ENCODE measurements at places on chromosomes 5 and 9.

- DNase-seq = no peak
These were observed 50.1 kb upstream of the ZNF608 start for GRCh38 chr5:124796495-124796894.

DNA sequence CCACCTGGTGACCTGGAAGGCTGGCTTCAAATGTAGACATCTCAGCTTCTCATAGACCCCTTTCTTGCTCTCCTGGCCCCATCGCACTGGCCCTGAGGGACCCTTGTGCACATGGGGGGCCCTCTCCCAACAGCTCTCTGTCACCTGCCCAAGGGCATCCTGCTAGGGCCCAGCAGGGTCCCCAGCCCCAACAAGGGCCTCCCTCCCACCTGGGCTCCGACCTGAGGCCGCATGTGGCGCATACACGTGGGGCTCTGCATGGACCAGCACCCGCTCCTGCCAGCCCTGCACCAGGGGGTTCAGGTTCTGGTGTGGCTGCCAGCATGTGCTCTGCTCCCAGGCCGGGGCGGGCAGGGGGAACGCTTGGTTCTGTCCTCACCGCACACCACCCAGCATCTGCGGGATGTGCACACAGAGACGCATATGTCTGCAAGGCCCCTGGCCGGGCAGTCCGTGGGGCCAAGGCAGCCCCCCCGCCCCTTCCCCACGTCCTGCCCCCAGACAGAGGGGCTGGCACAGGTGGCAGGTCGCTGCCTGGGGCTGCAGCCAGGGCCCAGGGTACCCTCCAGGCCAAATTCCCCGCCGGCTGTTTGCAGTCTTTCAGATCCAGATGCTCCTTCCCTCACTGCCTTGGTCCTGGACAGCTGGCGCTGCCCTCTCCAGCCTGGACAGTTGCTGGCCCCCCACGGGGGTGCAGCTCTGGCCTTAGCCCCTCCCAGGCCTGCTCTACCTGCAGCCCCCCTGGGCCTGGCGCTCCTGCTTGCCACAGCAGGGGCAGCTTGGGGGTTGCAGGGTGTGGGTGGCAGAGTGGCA, 17.9 kb upstream of the NRARP start:
- no peak for DNase-seq

GRCh38 chr5:141507387-141508091, 18.7 kb downstream of the PCDHGC5 start:
- DNase-seq = no peak

GRCh38 chr9:124265551-124265950, 7.8 kb downstream of the NEK6 start:
- no peak for DNase-seq

DNA sequence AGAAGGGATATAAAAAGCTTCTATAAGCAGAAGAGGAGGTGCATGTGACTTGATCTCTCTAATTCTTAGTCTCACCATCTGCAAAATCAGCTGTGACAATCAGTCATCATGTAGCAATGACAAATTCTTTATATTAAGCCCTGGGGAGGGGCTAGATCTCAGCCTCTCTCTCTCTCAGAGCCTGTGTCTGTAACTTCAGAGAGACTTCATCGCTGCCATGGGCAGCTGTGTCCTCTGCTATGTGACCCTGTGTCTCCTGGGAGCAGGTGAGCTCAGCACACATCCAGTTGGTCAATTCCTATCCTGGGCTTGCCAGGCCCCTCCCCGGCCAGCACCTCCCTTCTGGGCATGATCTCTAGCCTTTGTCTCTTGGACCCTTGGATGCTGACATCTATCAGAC, 109.6 kb downstream of the ANKRD18B start:
- DNase-seq = no peak

DNA sequence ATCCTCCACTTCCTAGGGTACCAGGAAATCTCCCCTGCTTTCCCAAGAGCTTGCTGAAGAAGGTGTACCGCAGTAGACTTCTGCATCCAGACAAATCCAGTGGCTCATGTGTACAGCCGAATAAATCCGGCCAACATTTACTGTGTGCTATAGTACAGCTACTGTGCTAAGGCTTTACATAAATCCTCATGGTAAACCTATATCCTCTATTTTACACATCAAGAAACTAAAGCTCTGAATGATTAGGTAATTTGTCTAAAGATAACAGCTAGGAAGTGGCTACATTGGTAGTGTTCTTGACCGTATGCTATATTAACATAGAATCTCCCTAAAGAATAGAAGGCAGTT, 511 bp upstream of the WDR41 start:
- DNase-seq = no peak

GRCh38 chr5:15191012-15191411, 309.0 kb upstream of the FBXL7 start:
- DNase-seq = no peak

DNA sequence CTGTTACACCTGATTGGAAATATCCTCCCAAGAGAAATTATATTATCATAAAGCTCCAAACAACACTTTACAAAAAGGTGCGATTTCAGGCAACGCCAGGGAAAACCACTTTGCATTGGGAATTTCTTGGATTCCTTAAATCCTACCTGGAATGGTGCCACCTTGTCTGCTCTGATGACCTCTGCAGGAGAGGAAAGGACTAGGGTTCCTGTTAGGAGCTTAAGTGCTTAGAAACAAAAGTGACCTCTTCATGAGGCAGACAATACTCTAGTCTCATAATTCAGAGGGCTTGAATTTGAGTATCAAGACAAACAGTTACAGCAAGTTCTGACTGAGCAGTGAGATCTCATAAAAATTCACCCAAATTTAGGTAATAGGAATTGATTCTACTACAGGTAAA, 33.9 kb upstream of the GLIS3 start:
- DNase-seq = no peak

DNA sequence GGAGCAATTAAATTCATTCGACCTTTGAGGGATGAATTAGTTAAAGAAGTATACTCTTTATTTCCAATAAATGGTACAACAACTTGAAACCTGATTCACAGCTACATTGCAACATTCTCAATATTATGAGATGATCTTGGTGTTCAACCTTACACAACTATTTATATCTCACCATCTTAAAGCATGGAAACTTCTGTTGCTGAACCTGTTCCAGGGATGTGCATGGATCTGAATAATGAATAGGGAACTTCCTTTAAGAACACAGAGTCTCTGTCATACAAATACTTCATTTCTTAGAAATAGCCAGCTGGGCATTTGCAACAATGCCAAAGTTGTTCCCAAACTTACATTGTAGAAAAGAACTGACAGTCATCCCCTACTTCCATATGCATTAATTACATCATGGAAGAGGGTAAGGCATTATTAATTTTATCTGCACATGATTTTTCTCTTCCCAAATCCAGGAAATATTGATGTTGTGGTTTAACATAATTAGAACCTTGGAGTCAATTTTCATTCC, 39.8 kb upstream of the CCDC112 start:
- no peak for DNase-seq

- no peak for DNase-seq
These were observed 213.2 kb upstream of the RPS23 start for GRCh38 chr5:82491397-82491796.

DNA sequence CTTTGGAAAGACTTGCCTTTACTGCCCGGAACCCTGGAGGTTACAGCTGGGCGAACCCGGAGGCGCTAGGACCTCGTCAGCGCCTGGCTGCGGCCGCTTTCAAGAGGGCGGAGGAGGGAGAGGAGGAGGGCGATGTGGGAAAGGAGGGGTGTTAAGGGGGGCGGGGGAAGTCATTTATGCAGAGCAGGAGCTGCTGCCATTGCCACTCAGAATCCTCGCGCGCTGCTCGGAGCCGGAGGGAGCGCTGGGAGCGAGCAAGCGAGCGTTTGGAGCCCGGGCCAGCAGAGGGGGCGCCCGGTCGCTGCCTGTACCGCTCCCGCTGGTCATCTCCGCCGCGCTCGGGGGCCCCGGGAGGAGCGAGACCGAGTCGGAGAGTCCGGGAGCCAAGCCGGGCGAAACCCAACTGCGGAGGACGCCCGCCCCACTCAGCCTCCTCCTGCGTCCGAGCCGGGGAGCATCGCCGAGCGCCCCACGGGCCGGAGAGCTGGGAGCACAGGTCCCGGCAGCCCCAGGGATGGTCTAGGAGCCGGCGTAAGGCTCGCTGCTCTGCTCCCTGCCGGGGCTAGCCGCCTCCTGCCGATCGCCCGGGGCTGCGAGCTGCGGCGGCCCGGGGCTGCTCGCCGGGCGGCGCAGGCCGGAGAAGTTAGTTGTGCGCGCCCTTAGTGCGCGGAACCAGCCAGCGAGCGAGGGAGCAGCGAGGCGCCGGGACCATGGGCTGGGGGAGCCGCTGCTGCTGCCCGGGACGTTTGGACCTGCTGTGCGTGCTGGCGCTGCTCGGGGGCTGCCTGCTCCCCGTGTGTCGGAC, at the start of gene PCSK5:
PCSK5 (plus strand) TSS at position 202 of the 805 bp plus-strand sequence; CDS start at position 711, 509 bp downstream.
- DNase-seq = peak; percentile 52

DNA sequence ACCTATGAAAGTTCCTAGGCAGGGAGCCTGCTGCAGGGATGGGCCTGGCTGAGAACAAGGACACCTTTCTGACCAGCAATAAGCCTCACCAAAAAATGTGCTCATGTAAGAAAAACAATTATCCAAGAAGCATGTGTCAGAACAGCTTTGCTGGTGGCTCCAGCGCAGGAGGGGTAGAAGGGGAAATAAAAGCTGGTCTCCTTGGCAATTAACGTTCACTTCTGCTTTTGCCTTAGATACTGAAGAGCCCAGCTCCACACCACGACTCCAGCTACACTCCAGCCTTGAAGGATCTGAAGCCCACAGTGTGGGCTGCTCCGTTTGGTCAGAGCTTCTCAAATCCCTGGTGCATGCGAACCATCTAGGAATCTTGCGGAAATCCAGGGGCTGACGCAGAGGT, 107.6 kb upstream of the PHYKPL start:
- no peak for DNase-seq

GRCh38 chr5:82719368-82719767, 357.8 kb downstream of the TMEM167A start:
- no peak for DNase-seq

- DNase-seq = no peak
These were observed 107.5 kb downstream of the NDFIP1 start for GRCh38 chr5:142215915-142216681.

DNA sequence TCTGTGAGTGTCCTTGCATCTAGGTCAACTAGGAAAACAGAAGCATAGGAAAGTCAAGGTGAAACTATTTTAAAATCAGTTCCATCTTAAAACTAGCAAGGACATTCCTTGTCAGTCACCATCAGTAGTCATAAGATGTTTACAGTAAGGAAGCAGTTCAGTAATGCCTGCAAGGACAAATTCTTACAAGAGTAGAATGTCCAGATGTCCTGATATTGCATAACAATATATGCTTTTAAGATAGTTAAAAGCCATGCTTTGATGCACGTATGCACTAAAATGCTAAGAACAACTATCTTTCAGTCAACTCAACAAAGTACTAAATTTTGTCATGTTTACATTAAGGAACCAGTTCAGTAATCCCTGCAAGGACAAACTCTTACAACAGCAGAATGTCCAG, 11.3 kb upstream of the SVEP1 start:
- DNase-seq = no peak

DNA sequence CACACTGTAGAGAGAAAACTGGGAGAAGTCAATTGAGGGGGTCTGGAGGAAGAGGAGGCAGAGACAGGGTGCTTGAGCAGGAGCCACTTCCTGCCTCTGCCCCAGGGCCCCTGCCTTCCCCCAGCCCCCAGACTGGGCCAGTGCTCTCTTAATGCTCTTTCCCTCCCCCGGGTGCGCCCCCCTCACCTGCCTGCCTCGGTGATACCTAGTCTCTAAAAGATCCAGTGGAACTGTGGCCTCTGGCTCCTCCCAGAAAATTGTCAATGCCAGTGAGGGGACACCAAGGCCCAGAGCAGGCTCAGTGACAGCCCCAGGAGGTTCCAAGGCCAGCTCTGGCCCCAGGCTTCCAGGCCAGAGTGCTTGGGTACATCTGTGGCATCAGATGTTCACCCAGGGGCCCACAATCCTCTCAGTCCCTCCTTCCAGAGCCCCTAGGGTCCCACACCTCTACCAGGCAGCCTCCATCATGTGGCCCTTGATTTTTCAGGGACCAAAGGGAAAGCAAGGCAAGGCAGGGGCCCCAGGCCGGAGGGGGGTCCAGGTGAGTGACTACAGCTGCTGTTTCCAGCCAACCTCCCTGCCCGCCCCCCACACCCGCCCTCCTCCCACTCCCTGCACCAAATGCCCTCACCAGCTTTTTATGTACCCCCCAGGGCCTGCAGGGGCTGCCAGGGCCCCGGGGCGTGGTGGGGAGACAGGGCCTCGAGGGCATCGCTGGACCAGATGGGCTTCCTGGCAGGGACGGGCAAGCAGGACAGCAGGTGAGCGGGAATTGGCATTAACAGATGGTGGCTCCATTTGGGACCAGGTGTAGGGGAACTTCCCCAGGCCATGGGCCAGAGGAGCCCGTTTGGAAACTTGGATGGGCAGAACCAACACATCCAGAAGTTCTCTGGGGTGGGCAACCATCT, 33.1 kb upstream of the ORM1 start:
- DNase-seq = no peak

GRCh38 chr5:142193114-142193428, 84.5 kb downstream of the NDFIP1 start:
- no peak for DNase-seq

- no peak for DNase-seq
These were observed 218.2 kb downstream of the SLCO4C1 start for GRCh38 chr5:102077920-102078319.

DNA sequence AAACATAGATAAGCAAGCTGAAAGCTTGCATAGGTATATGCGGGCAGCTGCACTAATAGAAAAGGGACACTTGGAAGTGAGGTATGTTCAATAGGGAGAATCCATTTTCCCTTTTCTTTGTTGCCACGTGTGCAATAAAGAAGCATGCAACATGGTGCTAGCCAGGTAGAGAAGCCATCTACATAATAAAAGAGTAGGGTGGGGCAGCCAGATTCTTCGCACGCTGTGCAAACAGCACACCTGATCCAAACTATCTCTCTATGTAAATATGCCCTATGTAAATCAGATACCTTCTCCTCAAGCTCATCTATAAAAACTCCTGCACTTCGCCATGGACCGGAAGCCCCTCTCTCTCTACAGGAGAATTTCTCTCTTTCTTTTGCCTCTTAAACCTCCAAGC, 91.9 kb upstream of the C9orf72 start:
- no peak for DNase-seq

DNA sequence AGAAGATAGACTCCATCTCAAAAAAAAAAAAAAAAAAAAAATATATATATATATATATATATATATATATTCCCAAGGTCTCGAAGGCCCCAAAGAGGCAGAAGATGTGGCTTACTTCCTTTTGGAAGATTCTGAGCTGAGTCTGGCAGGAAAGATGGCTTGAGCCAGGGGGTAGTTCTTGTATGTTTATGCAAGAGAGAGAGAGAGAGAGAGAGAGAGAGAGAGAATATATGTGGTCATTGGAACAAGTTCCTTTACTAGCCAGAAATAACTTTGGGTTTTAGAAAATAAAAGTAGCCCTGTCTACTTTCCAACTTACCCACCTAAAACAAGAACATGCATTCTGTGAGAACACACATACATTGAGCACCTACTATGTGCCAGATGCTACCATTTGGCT, 17.6 kb downstream of the NCS1 start:
- no peak for DNase-seq

- no peak for DNase-seq
These were observed at the start of gene SPATA6L for GRCh38 chr9:4666042-4666699. Gene SPATA6L (minus strand): TSS chr9:4666480. CDS start chr9:4666250, 230 bp downstream.

DNA sequence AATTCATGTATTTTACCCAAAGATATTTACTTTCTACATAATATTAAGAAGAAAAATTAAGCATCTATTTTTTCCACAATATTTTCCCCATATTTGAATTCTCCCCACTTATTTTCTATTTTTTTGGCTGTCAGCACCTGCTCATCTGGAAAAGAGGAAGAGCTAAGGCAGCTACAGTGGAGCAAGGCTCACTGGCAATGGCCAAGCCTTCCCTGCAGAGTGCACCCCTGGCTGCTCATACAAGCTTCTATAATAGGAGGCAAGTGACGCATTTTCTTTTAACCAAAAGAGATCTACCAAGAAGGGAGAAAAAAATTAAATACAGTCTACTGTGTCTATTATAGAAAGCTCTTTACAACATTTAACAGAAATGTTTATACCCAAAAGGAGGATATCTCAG, 72.5 kb downstream of the AUH start:
- DNase-seq = no peak
